Right forelimb (tissue), 1 donor: ENCODE measurements at places on chromosomes 3 and 15.
A peak's percentile ranks its signal among the peaks of the same experiment; 100 is the strongest.

DNA sequence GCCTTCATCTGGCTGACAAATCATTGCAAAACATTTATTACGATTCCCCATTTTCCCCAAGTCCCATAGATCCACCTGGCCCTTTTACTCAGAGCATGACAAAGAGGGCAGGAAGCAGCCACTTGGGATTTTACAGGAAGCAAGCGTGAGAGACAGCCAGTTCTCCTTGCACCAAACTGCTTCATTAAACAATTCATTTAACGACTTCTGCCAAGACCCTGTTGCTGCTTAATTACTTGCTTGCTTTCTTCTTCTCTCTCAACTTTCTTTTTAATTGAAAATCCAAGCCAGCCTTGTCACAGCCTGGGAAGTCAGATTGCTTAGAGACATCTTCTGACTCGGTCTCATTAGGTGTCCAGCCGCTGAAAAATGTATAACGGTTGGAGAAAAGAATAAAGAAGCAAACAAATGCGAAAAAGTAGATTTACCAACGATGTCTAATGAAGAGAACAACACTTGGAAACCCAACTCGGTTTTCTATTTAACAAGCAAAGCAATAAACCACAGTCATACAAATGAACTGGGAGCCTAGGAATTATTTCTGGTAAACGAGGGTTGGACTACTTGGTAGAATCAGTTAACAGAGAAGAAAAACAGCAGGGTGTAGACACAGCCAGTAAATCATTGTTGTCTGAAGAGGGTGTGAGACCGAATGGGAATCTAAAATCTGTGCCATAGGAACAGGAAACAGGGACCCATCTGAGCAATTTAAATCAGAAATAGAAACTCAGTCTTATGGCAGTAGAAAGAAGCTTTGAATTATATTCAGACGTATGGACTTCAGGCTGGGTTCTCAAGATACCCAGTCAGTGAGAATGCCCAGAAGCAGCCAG, 298.3 kb downstream of the LRRC3B start:
- DNase-seq, result no peak

GRCh38 chr3:189132839-189133238, 38.9 kb upstream of the TPRG1 start:
- no peak for DNase-seq

GRCh38 chr3:50585919-50586762, 16.8 kb downstream of the HEMK1 start:
- no peak for DNase-seq

- no peak for DNase-seq
Observed at GRCh38 chr15:47773143-47773542, 55.8 kb downstream of the SEMA6D start.

DNA sequence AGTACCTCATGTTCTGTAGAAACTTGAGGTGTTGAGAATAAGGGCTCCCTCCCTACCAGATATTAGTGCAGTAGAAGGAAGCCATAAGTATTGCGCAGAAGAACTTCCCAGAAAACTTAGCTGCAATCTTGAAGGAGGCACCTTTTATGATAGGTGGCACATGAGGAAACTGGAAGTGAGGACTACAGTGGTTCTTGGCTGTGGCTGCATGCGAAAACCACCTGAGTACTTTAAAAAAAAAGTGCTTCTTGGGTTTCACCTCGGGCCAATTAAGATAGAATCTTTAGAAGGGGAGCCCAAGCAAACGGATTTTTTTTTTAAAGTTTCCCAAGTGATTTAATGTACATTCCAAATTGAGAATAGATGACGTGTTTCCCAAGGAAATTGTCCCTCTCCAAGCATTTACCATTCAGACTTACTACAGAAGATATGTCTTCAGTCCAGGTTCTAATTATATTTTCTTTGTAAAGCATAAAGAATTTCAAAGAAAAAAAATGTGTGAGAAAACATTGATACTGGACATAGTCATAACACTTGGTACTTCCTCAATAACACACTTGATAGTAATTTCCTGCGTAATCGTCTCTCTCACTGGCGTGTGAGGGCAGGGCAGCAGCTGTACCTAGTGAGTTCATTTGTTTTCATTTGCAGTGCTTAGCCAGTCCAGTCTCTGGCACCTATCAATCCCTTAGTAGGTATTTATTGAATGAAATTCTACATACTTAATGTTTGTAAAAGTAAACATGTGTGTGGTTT, 12.3 kb upstream of the NR1I2 start:
- DNase-seq, result no peak

GRCh38 chr15:42693942-42694341, 43.0 kb downstream of the CDAN1 start:
- no peak for DNase-seq

- DNase-seq, result no peak
Observed at GRCh38 chr15:66078929-66079275, 174.6 kb downstream of the MEGF11 start.

- DNase-seq, result no peak
Observed at GRCh38 chr3:29614954-29615353, 334.1 kb downstream of the RBMS3 start.

GRCh38 chr3:37993820-37994638, 3.4 kb downstream of the VILL start:
- DNase-seq, result peak; percentile 84

DNA sequence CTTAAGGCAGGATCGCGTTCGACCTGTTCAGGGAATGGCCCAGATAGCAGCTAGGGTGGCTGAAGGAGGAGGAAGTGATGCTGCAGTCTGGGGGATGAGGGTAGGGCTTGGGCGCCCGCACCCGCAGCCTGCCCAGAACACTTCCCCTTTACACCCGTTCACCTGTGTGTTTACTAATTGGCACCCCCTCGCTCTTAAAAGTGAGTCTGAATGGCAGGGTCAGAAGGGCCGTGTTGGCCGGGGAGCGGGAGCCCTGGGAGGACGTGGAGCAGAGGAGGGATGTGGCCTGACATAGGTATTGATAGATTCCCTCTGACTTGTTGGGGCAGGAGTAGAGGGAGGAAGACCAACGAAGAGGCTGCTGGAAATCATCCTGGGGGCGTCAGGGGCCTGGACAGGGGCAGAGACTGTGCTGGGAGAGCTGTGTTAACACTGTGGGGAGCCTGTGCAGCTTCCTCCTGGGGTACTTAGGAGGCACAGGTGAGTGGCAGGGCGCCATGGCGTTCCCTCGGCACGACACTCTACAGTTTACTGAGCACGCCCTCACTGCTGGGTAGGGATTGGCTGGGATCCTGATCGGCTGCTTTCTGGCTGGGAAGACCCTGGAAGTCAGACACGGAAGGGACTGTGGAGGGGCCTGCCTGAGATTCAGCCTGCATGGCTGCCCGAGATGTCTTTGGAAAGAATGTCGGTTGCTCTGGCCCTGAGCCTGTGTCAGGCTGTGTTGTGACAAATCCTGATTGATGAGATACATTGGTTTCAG, 51.7 kb downstream of the SLC6A6 start:
- DNase-seq, result no peak

DNA sequence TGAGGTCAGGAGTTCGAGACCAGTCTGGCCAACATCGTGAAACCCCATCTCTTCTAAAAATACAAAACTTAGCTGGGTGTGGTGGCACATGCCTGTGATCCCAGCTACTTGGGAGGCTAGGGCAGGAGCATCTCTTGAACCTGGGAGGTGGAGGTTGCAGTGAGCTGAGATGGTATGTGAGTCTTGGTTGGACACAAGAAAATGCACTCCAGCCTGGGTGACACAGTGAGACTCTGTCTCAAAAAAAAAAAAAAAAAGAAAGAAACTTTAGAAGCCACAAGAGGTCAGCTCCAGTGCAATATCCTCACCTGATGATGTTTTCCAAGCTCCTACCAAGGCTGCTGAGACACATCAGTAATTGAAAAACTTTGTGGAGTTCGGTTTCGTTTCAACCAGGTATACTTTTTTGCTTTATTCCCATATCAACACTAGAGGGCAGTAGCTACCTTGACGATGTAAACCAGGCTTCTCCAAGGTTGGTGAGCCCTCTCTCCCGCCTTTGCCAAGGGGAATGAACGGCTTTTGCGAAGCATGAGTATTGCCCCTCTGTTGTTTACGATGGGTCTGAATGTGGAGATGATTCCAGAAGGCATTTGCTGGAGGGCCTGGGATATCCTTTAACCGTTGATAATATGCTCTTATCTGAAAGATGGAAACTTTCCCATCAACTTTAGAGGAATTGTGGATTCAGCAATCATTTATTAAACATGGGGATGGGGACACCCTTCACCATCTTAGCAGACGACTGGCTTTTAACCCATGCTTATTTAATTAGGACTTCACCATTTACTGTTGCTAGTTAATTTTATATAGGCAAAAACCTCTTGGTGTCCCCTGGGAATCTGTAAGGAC, 202.8 kb downstream of the SV2B start:
- DNase-seq, result peak; percentile 62

- peak; percentile 86 for DNase-seq
Observed at GRCh38 chr3:8443829-8444791, 57.5 kb upstream of the LMCD1 start.

- peak; percentile 59 for DNase-seq
Observed at GRCh38 chr3:126782536-126782935, 78.5 kb downstream of the CHCHD6 start.

DNA sequence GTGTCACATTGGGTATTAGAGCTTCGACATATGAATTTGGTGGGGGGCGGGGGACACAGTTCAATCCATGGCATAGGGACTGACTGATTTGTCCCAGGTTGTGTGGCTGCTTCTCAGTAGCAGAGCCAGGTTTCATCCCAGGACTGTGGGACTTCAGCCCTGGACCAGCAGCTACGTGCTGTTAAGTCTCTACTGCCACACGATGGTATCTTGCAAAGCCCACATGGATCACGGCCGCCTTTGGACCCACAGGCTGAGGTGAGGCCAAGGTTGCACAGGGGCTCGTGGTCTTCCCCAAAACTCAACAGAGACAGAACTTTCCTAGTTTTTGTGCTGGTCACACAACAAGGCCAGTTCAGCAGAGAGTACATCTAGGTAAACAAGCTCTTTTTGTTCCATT, 97.4 kb downstream of the LRRK1 start:
- DNase-seq, result peak; percentile 18

DNA sequence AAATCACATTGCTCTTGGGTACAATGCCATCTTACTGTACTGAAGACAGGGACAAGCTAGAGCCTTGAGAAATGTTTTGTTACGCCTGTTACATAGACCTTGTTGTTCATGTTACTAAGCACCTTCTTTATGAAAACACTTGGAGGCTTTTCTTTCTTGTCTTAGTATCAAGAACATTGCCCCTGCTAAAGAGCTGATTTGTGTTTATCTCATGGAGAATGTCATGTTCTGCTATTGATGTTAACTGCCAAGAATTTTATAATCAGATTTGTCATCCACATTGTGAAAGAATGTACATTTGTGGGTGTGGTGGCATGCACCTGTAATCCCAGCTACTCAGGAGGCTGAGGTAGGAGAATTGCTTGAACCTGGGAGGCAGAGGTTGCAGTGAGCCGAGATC, 431.3 kb upstream of the MDFIC2 start:
- no peak for DNase-seq

DNA sequence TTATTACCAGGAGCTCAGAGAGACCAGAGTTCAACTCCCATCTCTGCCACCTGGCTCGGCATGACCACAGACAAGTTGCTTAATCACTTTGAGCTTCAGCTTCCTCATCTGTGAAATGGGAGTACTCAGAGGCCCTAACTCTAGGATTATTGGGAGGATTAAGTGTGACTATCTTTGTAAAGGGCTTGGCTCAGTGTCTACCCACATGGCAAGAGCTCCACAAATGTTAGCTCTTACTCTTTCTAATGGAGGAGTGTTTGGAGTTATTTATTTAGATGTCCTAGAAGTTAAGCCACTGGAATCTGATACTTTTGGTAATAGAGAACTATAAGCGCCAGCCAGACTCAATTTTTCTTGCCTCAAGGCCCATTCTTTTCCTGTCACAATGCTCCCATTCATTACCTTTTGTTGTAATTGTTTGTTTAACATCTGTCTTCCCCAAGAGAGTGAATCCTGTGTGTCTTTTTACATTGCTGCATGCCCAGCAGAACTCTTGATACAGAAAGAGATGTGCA, 12.3 kb upstream of the LMCD1 start:
- DNase-seq, result no peak

DNA sequence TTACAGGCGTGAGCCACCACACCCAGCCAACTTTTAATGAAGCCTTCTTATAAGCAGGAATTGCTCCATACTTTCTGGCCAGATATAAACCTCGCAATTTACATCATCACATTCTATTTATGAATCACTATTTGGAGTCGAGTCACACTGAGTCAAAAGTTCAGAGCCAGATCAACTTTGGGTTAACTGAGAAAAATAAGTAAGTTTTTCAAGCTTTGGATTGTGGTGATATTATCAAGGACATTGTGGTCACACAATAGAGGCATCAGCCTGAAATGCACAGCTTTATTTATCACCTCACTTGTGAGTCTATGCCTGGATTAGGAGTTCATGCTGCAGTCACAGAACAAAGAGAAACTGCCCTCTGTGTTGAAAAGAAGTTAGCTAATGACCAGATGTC, 1163.5 kb downstream of the ROBO1 start:
- no peak for DNase-seq
